ENCODE measurements at places on chromosomes 4 and X.

DNA sequence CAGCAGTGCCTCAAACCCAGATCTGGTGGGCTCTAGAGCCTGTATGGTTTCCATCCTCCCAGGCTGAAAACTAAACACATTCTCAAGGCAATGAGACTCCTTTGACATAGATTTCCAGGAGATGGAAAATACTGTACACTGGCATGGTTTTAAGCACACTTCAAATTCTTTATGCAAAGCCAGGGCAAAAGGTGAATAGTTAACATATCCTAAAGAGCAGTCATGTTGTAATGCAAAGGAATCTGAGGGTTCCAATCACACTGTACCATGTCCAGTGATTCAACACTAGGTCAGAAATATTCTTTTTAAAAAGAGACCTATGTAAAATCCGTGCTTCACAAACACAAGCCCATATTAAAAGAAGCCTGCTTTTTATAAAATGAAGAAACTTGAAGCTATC, 195.3 kb downstream of the QDPR start:
- no peak for DNase-seq

DNA sequence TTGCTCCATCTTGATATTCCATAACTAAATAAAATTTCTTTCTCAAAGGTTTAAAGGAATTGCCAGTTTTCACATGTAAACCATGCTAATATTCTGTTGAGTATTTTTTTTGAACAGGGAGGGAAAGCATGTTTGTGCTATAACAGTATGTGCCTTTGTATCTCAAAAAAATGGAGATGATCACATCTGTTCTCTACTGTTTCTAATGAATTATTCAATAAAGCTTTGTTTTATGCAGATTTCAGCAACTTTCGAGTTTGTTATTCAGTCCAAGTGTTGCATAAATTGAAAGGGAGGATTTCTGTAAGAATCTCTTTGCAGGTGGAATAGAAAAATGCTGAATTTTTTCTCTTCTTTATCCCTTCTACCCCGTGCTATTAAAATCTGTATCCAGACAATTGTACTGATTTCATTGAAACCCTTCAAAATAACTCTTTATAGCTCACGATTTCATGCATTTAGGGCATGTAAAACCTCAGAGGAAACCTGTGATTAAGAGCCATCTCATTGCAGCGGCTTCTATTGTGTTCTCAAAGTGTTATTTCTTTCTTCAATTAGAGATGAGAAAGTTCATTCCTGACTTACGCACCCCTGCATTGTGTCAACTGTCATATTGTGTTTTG, 42.1 kb downstream of the NEIL3 start:
- DNase-seq, result no peak

DNA sequence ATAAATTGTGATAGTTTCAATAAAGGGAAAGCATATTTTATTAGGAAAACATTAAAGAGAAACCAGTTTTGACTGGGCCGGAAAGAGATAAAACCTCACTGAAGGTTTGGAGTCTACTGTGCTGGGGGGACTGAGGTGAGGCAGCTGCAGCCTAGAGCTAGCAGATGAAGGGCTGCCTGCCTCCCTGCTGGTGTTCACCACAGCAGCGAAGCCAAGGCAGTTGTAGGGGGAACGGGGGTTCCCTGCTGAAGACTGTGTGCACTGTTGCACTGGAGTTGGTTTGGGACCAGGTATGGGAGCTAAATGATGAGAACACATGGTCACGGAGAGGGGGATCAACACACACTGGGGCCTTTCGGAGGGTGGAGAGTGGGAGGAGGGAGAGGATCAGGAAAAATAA, 546.5 kb upstream of the SMIM31 start:
- DNase-seq, result no peak

- peak; percentile 54 for DNase-seq
Observed at GRCh38 chr4:10096201-10096977, 20.2 kb downstream of the WDR1 start.

GRCh38 chrX:45824471-45824870, 623.8 kb upstream of the DIPK2B start:
- no peak for DNase-seq

DNA sequence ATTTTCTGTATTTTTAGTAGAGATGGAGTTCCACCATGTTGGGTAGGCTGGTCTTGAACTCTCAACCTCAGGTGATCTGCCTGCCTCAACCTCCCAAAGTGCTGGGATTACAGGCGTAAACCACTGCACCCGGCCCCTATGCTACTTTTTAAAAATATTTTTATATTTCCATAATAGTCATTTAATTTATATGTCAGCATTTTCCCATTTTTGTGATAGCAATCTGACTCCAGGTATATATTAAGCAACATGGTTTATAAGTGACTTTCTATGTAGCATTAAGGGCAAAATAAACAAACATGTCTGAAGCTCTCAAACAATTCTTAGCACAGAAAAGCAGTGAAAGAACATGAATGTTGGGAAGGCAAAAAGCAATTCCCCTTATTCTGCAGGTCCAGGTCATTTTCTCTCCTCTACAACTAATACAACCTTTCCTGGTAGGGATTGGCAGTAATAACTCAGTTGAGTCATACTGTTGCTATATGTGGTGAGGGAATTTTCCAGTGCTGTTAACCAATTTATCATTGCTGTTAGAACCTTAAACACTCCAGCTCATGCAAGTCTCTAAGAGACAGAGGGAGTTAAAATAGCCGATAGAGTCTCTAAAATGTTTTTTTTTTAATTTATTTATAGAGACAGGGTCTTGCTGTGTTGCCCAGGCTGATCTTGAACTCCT, 24.0 kb downstream of the SMIM14 start:
- DNase-seq, result no peak

GRCh38 chr4:85777908-85778631, 303.1 kb downstream of the ARHGAP24 start:
- DNase-seq, result no peak

Data from stimulated activated CD8-positive, alpha-beta memory T cell treated with anti-CD3 and anti-CD28 coated beads, Interleukin-4, amount 100 ng/mL, for 1 hour (primary cell).